ENCODE measurements at places on chromosomes 1 and 21. TPM values are rescaled to one million over a fixed set of nuclear protein-coding genes. Genes with fewer than 3 reads are reported as not detected.

C1orf94 gene
- total RNA-seq = not detected

CLIC6 gene
- 0.04 TPM for total RNA-seq

NUAK2 gene
- total RNA-seq = 15.1 TPM

TCP10L gene
- total RNA-seq = 0.39 TPM

GUCA2B gene
- not detected for total RNA-seq
